ENCODE measurements at places on chromosomes 1 and 21.

GRCh38 chr1:235642943-235643371, 6.6 kb downstream of the GNG4 start:
- DNase-seq = no peak

DNA sequence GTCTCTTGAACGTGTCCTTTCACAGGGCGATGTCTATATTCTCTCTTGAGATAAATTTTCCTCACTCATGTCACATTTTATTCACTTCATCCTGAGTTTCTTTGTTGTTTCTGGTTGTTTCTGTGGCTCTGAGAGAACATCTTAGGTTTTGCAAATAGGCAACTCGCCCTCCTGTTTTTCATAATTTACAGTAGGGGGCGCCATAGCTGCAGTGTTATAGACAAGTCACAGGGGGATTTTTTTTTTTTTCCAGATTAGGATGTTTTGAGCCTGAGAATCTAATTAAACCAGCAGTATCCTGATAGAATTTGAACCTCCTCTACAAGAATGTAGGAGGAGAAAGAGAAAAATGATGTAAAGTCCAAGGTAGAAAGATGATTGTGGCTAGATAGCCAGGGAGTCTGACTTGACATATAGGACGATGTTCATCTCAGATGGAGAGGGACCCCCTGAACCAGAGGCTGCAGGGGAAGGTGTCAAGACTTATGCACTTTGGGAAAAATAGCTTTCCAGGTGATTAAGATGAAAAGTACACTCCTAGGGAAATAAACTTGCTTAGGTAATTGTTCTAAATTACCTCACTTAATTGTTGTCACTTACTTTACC, 76.3 kb downstream of the ZP4 start:
- DNase-seq = no peak

DNA sequence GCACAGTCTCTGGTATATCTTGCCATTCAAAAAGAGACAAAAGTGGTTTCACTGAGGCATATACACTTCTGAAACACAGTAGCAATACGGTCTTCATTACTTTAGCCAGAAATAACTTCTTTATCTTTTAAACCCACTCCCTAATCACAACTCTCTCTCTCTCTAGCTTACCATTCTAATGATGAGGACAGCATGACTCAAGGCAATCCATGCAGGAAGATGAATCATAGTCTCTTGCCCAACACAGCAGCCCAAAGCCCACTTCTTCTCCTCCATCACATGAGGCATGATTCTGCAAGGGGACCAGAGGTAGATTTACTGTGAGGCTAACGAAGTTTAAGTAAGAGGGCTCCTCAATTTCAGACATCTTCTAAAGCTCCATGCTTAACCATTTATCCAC, 285.0 kb upstream of the NR5A2 start:
- DNase-seq = no peak

DNA sequence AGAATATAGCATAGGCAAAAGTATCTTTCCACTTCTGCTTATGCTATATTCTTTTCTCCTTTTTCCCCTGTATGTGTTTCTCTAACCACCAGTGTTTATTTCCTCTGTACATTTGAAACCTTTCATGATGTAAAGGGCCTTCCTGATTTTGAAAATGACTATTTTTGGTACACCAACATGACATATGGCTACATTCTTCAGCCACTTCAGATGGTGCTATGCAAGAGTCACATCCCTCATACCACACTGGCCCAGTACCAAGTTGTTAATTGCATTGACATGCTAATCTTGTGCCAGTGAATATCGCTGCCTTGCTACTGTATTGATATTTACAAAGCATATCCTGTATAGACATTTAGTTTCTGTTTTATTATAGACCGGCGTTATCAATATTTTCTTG, 408.7 kb downstream of the NCAM2 start:
- no peak for DNase-seq

DNA sequence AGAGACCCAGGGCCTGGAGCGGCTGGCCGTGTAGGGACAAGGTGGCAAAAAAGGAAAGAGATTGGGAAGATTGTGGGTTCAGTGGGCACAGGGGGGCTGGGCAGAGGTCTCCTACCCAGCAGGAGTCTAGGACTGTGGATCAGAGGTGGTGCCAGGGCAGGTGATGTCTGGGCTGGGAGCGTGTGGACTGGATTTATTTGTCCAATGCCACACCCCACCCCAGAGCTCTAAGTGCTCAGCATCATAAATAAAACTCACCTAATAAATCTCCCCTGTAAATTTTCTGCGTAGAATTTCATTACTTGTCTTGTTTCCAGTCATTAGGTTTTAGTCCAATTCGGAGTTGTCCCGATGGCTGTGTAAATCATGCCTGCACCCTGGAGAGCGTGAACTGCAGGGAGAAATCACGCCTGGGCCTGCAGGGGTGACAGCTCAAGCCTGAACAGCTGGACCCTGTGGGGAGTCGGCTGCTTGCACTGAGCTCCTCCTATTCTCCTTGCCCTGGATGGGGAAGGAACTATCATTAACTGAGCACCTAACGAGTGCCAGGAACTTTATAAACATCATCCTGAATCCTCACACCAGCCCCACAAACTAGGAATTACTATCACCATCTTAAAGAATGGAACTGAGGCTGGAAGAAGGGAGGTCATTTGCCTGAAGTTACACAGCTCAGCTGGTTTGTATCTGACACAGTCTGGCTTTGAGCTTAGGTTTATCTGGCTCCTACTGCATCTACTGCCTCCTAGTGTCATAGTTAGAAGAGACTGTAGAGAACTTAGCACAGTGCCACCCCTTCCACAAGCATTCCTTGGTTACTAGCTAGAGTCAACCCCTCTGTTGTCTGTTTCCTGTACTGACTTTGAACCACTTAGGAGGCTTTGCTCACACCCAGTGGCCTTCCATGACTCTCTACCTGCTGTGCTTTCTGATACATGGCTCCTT, 25.0 kb upstream of the POU3F1 start:
- DNase-seq = no peak

- no peak for DNase-seq
Observed at GRCh38 chr1:110872366-110872744, 593 bp upstream of the CD53 start.

Measured in NCI-H2081 treated with DMSO at 0.1 percent for 48 hours (cell line).